Fibroblast of skin of left quadriceps (primary cell): ENCODE measurements at places on chromosomes 13 and 19.

DNA sequence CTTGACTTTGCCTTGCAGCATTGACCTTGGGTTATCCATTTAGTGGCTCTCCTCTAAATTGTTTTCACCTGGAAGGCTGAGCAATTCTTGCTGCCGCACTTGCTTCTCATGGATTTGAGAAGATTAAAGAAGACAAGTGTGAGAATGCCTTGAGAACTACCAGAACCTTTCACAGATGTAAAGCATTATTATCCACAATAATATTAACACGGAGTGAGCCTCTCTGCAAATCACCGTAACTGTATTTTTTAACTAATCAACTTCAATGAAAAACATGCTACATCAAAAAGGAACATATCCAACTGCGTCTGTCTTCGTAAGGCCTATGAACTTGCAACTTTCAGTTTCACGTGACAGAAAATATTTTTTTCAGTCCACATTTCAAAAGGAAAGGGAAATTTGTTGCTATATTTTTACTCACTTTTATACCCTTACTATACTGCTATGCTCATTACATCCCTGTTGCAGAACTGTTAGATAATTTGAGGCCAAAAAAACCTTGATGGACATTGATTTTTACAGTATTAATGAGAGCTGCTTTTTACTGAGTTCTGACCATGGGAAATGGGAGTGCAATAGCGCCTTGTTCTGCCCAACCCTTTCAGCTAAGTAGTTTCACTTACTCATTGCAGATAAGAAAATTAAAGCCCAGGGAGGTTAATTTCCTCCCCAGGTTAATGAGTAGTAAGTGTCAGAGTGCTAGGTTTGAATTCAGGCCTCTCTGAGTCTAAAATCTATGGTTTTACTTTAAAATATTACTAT is 93.8 kb upstream of the RAP2A start:
- no peak for DNase-seq

DNA sequence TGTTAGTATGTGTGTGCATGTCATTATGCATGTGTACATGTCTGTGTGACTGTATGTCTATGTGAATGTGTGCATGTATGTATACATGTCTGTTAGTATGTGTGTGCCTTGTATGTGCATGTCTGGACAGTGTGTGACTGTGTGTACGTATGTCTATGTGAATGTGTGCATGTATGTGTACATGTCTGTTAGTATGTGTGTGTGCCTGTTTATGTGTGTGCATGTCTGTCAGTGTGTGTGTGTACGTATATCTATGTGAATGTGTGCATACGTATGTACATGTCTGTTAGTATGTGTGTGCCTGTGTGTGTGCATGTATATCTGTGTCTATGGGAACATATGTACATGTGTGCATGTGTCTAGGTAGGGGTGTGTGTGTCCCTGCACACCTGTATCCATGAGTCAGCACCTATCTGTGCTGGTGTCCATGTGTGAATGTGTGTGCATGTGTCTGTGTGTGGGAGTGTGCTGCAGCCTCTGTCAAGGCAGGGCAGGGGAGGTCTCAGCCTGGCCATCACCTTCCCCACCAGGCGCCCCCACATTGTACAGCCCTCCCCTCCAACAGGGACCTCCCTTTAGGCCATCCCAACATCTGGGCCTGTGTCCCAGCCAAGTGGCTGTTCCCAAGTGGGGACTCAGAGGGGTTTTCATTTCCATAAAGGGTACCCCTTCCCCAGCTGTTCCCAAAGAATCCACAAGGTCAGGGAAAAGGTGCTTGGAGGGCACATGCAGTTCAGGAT is 4.4 kb downstream of the GAS6 start:
- DNase-seq = no peak

DNA sequence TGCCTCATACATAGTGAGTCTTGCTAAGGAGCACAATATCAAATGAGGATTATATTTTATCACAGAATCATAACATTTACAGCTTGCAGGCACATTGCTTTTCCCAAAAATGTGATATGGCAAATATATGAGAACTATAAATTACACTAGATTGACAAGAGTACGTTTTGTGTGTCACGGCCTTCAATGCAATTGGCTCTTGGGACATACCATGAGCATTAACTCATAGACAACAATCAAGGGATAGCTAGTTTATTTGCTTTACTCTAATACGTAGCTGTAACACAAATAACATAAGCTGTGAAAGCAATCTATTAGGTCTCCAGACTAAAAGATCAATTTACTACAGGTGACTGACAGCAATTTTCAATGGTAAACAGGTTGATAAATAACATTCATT is 17.8 kb downstream of the LHFPL6 start:
- DNase-seq = no peak

GRCh38 chr19:48663667-48664066 is 9.2 kb downstream of the NTN5 start:
- DNase-seq = no peak

GRCh38 chr19:29145756-29146155 is 67.2 kb downstream of the UQCRFS1 start:
- no peak for DNase-seq

- no peak for DNase-seq
Observed at GRCh38 chr19:3814648-3815047, 28.5 kb upstream of the MATK start.

DNA sequence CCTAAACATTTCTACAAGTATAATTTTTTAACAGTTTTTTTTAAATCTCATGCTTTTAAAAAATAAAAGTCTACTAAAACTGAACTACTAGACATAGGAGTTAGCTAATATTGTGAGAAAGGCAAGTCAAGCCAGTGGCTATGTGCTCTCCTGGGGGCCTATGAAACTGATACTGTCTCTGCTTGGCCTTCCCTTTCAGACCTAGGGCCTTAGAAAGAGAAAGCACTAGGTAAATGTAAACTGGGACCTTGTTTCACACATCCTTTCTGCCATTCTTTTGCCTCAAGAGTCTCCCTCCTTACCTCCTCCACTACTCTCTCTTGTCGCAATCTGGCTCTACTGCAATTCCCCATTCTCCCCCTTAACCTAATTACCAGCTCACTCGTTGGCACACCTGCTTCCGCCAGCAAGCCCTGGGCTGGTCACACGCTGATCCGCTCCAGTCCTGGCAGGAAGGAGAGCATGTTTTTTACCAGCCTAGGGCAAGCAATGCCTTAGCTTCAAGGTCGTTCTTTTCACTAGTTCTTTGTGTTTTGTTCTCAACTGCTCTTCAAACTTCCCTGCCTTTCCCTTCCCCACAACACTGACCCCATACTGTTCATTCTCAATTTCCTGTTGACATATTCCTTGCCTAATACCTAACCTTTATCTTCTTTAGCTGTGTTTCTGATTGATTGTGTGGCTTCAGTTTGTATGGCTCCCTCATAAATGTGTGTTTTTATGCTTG is 23.1 kb downstream of the TBC1D4 start:
- no peak for DNase-seq

- no peak for DNase-seq
Observed at GRCh38 chr19:2846180-2846894, 5.1 kb downstream of the ZNF555 start.

DNA sequence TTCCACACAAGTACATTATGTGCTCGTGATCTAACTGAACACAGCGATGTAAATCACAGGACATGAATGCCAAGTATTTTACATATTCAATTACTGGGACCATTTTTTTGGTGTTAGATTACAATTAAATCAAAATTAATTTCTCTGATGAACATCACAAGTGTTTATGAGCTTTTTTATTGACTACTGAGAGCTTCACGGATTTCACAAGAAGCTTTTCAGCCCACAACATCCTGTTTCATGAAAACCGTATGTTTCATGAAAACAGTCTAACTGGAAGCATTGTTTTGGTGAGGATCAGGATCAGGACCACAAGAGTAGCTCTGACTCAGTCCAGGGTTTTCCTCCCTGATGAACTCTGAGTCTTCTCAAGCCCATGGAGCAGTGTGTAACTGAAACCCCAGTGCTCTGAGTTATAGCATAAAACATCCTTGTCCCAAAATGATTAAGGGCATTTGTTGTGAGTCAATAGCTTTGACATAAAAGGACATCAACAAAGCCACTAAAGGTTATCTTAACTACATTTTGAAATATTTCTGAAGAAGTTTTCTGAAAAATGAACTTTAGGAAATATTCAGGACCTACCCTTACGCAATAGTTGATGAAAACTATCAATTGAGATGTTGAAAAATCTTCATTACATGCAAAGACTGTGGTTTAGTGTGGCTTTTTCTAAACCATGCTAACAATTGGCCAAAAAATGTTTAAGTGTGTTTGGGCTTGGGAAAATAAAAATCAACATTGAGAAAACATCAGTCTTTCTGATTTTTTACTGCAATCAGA is 49.3 kb downstream of the UFM1 start:
- DNase-seq = peak; percentile 92

- no peak for DNase-seq
Observed at GRCh38 chr19:12913851-12914690, 5.0 kb downstream of the SYCE2 start.

DNA sequence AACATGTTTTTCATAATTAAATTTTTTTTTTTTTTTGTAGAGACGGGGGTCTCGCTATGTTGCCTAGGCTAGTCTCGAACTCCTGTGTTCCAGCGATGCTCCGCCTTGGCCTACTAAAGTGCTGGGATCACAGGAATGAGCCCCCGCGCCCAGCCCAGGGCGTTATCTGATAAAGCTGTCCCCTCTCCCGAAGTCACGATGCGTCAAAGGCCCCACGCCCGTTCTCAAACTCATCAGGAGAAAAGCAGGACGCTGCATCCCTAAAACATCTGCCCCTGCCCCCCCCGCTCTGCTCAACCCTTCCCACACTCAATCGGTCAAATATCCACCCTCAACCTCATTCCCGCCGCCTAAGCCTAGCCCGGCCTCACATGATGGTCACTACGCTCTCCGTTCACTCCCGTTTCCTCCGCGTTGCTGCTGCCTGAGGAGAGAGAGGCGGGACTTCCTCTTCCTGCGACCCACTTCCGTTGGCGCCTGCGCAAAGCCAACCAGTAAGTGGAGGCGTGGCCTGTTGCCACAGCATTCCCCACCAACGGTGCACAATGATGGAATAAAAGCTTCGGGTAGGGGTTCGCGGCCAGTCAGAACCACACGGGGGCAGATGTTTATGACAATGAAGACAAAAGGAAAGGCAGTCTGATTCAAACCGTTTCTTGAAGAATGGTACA is at the start of gene SNRPD2:
SNRPD2 (minus strand) TSS at position 438 of the 671 bp plus-strand sequence; CDS start at position 373, 65 bp downstream.
- peak; percentile 85 for DNase-seq

DNA sequence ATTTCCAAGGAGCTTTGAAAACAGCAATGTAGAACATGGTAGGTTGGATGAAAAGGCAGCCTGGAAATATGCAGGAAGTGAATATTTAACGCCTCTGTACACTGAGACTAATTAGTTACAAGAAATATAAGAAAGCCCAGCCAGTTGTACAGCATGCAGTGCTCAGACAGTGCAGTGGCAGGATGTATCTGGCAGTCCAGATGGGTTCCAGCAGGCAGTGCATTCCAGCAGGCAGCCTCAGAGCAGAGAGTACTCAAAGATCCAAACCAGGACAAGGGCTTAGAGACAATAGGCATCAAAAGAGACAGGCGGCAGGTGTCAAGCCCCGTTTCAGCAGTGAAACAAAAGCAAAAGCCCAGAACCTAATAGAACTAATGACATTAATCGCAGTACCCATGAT is 2776.3 kb downstream of the PCDH9 start:
- DNase-seq = no peak

DNA sequence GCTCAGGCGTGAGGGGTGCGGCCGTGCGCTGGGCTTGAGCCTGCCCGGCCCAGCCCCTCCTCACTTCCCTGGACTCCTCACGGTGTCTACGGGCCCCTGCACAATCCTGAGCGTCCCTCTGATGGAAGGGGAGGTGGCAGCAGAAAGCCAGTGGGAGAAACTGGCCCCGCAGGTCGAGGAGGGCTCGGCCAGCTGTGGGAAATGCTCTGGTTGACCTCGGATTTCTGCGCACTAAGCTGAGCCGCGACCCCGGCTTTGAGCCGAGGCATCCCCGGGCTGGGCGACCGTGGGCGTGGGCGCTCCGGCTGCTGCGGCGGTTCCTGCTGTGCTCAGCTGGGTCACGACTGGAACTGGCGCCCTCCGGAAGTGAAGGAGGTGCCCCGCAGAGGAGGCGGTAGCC is 70.1 kb downstream of the ZNF208 start:
- no peak for DNase-seq

GRCh38 chr19:1088416-1089010 is 6.7 kb downstream of the POLR2E start:
- DNase-seq = no peak

- DNase-seq = no peak
Observed at GRCh38 chr13:37143911-37144310, 38.4 kb upstream of the CSNK1A1L start.

- DNase-seq = no peak
Observed at GRCh38 chr19:49489601-49490167, 2.3 kb downstream of the RPL13A start.

GRCh38 chr13:20717581-20718542 is 14.4 kb downstream of the IL17D start:
- DNase-seq = no peak
